ENCODE measurements at places on chromosomes 1 and 21. TPM values are rescaled to one million over a fixed set of nuclear protein-coding genes. Genes with fewer than 3 reads are reported as not detected.

Gene PHF13
- total RNA-seq: 11.5 TPM

Gene VSIG8
- not detected for total RNA-seq

Gene LIPI
- not detected for total RNA-seq

Gene PRELP
- 0.06 TPM for total RNA-seq

Gene SIKE1
- 34.4 TPM for total RNA-seq
